SK-MEL-5 (cell line): ENCODE measurements at places on chromosomes 3 and 15. TPM values are rescaled to one million over a fixed set of nuclear protein-coding genes. Genes with fewer than 3 reads are reported as not detected.

DNA sequence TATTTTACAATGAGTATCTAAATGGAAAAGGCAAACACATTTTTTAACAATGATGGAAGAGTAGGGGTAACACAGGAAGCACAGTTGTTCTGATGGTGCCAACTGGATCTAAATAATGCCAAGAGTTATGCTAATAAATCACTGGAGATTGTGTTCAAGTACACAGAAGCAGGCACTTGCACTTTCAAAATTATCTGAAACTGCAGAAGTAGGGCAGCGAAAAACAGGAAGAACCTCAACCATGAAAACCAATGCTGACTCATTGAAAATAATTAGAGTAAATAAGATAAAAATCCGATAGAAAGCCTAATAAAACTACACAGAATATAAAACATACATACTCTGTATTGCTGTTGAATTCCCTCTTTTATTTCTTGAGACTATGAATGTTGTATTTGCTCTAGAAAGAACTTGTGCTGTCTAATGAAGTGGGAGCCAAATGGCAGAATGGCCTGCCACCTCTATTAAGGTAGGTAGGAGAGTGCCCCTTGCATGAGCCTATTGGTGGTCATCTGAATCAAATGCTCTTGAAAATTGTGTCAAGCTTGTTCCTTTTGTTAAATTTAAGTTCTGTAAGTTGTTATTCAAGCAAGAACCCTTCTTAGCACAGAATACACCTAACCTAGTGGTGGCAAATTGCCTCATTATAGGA lies 93.7 kb downstream of the ABI3BP start:
- DNase-seq, result no peak

Gene CD86
- total RNA-seq, result not detected in 2 replicates

Gene ADAMTS7
- total RNA-seq, result 1.3 and 2.0 TPM in 2 replicates

- DNase-seq, result peak; percentile 91
Observed at GRCh38 chr3:47601281-47601680, 22.6 kb upstream of the CSPG5 start.

Gene CX3CR1
- not detected in 2 replicates for total RNA-seq

DNA sequence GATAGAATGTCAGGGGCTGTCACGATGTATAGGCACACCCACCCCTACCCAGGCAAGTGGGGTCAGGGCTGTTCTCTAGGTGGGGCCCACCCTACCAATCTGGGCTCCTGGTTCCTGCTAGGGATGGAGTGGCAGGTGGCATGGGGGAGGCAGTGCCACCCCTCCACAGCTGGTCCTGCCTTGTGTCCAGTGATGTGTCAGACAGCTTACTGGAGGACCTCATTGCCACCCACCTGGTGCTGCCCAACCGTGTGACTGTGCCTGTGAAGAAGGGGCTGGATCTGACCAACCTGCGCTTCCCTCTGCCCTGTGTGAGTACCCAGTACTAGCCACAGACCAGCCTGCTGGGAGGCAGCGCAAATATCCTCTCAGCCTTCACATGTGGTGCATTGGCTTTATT lies 27.5 kb downstream of the ESYT3 start:
- DNase-seq, result no peak

GRCh38 chr3:10600296-10600714 lies 94.9 kb upstream of the ATP2B2 start:
- DNase-seq, result peak; percentile 58

Gene FANCD2OS
- total RNA-seq, result not detected in 2 replicates

DNA sequence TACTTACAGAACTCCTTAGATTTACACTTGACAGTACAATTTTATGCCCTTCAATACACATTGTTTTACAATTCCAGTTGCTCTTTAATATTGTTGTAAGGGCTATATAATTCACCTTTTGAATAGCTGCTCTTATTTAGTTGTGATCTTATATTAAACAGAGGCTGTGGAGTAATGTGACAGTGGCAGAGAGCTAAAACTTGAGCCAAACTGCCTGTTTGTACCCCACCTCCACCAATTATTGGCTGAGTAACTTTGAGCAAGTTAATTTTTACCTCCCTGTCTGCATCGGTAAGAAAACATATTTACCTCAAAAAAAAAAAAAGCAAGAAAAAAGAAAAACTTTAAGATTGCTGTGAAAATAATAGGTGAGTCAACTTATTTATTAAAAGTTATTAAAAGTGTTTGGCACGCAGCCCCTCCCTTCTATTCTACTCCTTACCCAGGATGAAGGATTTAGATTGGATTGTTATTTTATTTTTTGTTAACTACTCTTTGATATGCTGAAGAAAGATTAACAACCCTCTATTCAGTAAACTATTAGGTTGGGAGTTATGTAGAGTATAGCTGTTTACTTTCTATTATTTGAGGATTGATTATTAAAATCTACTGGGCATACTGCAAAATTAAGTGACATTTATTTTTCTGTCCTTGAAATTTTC lies 1.7 kb downstream of the SEC62 start:
- DNase-seq, result no peak

DNA sequence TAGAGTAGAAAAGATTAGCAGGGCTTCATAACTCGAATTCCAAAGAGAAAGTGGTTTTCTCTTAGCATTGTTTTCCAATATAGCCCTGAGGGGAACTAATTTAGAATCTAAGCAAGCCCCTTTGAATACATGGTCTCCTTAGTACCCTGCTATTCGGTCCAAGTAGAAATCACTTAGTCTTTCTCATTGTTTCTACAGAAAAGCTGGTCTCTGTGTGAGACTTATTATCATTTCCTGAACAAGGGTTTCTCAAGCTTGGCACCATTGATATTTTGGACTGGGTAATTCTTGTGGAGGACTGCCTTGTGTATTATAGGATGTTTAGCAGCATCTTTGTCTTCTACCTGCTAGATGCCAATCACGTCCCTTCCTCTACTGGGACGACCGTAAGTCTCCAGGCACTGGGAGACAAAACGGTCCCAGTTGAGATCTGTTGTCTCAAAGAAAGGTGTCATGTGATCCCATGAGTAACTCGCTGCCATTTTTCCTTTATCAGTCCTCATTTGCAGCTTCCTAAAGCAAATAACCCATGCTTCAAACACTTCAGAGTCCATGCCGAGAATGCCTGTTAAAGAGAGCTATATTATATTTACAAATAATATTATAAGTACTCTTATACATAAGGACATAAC lies 230.7 kb upstream of the SLCO3A1 start:
- DNase-seq, result no peak

- DNase-seq, result no peak
Observed at GRCh38 chr3:171748064-171748924, 62.0 kb downstream of the PLD1 start.

Gene PYDC2
- total RNA-seq, result not detected in 2 replicates

Gene CYP1A2
- total RNA-seq, result not detected in 2 replicates

Gene SAMD7
- total RNA-seq, result not detected in 2 replicates

- DNase-seq, result no peak
Observed at GRCh38 chr3:157823050-157823449, 283.2 kb downstream of the SHOX2 start.

Gene C15orf62
- not detected in 2 replicates for total RNA-seq

DNA sequence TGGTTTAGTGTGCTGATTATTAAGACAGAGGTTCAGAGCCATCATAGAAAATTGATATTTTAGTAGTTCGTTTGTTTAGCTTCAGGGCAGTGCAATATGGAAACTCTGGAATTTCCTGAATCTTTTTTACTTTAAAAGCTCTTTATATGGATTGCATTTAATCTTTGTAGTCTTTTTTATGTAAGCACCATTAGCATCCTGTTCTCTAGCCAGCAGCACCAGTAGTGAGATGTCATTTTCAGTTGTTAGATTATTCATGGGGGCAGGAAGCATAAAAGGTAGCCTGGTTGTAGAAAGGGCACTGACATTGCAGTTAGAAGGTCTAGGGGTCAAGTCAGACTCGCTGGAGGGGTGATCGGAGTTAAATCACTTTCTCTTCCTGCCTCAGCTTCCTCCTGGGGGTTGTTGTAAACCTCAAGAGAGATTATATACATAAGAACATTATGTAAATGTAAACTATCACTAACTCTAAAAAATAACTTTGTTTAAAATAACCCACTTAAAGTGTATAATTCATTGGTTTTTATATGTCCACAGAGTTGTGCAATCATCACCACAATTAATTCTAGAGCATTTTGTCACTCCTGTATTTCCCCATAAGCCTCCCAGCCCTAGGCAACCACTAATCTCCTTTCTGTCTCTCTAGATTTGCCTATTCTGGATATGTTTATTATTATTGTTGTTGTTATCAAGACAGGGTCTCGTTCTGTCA lies 31.4 kb upstream of the ITPKA start:
- no peak for DNase-seq

DNA sequence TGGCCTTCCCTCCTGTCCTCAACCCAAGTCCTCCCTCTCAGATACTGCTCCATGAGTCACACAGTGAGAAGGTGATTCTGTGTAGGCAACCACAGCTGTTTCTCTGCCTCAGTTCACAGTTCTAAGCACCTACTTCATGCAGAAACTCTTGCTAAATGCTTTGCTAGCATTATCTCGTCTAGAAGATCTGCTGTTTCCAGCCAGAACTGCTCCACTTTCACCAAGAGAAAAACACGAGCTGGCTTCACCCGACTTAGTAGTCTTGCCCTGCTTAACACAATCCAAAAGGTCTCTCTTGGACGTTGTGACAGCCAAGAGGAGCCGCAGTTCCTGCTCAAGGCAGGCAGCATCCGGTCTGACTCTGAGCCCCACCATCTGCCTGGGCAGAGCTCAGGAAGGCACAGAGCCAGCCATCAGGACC lies 272.1 kb downstream of the UACA start:
- DNase-seq, result no peak

GRCh38 chr3:172536505-172536904 lies 13.3 kb upstream of the TNFSF10 start:
- no peak for DNase-seq

DNA sequence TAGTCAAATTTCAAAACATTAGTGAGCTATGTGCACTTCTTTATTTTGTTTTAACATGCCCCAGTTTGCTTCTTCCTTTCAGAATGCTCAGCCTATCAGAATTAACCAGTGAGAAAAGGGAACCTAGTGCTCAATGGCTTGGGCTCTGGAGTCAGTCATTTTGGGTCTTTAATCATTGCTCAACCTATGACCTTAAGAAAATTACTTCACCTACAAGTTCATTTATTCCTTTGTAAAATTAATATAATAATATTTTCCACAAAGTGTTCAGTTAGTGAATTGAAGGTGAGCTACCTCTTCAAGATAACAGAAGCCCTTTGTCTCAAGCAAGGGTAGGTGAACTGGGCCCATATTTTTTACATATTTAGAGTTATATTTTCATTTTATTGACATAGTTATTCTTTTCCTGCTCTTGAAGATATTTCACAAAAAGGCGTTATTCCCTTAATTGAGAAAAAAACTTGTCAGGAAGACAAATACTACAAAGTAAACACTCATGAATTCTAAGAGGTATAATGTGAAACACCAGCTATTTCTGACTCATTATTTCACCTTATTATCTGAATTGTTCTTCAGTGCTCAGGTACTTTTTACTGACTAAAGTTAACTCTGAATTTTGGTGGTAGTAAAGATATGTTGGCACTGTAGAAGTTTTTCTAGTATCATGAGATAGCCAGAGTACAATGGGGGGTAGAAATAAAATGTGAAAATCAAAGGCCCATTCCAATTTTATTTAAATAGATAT lies 415.5 kb downstream of the NAALADL2 start:
- no peak for DNase-seq

DNA sequence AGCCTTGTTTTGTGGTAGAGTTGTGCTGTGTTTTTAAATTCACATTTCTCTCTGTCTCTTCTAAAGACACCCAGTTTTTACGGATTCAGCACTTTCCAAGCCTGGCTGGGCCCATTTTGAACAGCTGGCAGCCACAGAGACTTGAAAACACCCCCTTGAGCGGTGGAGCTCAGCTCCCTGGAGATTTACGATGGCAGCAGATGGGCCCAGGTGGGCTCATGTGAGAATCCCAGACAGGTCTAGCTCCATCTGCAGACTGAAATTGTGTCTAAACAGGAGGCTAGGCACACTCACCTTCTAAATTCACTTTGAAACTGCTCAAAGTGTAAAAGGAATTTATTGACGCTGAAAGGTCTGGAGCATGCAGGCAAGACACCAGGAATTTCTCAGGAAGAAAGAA lies 232.0 kb upstream of the HES1 start:
- DNase-seq, result no peak

DNA sequence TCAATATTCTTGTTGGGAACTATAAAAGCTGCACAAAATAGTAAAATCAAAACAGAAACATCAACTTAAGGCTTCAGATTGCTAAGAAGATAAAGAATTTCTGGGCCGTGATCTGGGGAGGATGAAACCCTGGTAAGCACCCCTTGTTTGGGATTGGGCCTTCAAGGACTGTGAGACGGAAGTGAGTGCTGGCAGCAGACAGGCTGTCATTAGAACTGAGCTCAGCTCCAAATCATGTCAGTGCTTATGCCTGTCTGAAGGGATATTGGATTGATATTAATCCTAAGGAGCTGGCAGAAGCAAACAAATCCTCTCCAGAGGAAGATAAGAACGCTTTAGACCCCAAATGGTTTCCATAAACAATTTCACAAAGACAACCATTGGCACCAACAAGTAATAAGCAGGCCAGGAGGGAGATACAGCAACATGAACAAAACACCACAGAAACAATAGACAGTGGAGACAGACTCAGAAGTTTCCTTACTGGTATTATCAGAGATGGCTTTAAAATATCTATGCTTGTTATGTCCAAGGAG lies 72.6 kb upstream of the CTXND1 start:
- DNase-seq, result no peak

GRCh38 chr3:52128118-52128683 lies 26.0 kb downstream of the POC1A start:
- DNase-seq, result no peak

Gene NPTN
- 67.0 and 83.3 TPM in 2 replicates for total RNA-seq

DNA sequence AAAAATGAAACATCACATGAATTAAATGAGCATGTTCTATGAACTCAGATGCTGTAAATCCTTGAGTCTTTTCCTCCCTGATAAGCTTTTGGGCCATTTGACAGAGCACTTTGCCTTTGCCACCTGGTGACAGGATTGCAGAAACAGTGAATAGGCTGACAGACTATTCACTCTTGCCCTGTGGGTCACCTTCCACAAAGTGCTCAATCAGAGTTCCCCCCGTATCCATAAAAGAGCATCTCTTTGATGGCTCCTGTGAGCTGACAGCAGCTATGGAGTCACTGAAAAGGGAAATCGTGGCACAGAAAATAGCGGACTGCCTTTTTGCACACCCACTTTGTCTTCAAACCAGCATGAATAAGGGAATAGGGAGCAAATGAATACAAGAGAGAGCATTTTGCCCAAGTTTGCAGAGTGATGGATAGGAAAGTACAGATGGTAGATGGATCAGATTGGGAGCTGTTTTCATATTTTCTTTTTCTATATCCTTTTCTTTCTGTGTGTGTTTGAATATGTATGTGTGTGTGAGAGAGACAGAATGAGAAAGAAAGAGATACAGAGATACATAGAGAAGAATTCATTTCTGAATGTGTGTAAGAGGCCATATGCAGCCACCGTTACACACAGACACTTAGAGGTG lies 37.8 kb upstream of the GOLM2 start:
- no peak for DNase-seq

DNA sequence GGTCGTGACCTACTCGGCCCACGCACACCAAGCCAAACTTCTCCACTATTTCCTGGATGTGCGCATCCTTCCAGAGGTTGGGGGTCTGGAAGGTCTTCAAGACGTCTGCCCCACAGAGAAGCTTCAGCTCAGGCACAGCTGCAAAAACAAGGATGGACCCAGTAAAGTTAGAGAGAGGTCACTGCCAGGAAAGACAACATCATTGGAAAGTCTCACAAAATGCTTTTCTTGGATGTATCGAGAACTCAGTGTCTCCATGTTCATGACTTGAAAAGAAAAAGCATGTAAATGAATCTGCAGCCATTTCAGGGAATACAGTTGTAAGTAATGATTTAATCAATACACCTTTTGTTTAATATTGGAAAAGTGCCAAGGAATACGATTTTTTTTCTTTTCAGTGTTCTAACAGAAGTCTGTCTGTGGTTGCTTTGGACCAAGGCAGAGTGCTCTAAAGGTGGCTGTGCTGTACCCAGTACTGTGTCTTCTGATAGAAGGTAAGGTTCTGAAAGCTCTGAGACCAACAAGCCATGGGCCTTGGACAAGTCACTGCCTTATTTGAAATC lies 21.8 kb upstream of the RBP1 start:
- peak; percentile 30 for DNase-seq
